Heart left ventricle (tissue), 16 donors: ENCODE measurements at places on chromosomes 5 and 9. TPM values are rescaled to one million over a fixed set of nuclear protein-coding genes. Genes with fewer than 3 reads are reported as not detected.
A peak's percentile ranks its signal among the peaks of the same experiment; 100 is the strongest.

DNA sequence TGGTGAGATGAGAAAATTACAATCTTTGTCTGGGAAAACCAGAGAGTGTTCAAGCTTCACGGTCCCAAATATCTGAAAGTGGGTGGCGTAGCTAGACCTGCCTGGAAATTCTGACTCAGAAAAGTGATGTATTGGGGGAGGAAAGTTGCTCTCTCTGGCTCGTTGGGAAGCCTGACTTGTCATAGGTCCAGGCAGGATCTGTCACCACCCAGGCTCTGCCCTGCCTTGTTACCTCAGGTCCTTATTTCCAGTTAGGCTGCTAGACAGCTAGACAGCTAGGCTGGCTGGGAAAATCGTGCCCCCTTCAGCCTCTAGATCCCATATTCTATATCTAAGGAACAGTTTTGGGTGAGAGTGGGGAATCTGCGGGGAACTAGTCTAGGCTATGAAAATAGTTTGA is 41.0 kb upstream of the HCN1 start:
- DNase-seq = no peak

DNA sequence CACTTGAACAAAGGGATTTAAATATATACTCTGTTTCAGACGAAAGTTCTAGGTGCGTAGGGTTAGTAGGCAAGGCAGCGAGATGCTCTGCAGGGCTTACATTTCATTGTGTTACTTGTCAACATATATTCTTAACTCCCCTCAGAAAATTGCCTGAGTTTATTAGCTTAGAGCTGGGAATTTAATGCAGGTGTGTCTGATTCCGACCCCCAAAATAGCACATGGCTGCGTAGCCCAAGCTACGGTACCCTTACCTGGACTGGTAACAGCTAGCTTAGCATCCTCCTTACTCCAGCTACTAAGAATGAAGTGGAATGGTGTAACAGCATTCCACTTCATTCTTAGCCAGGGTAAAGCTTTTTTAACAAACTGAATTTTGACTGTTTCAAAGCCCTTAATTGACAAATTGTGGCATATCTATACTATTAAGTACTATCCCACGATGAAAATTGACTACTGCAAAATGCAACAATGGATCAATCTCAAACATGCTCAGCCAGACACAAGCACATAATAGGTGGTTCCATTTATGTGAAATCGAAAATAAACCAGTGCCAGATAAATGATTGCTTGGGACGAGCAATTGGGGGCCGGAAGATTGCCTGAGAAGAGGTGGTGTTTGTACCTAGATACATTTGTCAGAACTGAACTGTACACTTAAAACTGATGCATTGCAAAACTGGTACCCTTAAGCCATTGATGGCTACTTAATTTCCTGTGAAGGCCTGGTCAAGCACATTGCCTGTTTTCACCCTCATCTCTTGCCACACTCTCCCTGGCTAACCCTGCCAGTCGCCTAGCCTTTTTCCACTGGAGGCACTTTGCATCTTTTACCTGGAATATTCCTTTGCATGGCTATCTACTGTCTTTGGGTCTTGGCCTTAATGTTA is 3.0 kb upstream of the FGF18 start:
- no peak for DNase-seq

DNA sequence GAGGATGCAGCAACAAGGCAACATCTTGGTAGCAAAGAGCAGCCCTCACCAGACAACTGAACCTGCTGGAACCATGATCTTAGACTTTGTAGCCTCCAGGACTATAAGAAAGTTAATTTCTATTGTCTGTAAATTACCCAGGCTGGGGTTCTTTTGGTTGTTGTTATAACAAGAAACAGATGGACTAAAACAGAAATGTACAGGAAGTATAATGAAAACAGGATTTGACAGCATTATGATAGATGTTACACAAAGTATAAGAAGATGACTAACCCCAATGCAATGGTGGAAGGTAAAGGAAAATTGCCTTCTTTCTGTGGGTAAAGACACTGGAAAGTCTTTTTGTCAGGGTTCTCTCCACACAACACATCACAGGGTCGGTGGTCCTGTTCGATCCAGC is 204.2 kb downstream of the SGCD start:
- no peak for DNase-seq

- peak; percentile 47 for DNase-seq
Measured at GRCh38 chr5:151742870-151743294, 15.5 kb downstream of the ATOX1 start.

- DNase-seq = no peak
Measured at GRCh38 chr5:17154211-17154996, 63.0 kb upstream of the BASP1 start.

- DNase-seq = no peak
Measured at GRCh38 chr5:143801252-143801939, 10.6 kb upstream of the HMHB1 start.

GRCh38 chr9:104747245-104747564 is 278 bp upstream of the NIPSNAP3A start:
- DNase-seq = no peak

GRCh38 chr9:4541281-4541680 is 51.0 kb downstream of the SLC1A1 start:
- DNase-seq = no peak

- DNase-seq = no peak
Measured at GRCh38 chr9:105760053-105760452, 65.7 kb downstream of the TMEM38B start.

DNA sequence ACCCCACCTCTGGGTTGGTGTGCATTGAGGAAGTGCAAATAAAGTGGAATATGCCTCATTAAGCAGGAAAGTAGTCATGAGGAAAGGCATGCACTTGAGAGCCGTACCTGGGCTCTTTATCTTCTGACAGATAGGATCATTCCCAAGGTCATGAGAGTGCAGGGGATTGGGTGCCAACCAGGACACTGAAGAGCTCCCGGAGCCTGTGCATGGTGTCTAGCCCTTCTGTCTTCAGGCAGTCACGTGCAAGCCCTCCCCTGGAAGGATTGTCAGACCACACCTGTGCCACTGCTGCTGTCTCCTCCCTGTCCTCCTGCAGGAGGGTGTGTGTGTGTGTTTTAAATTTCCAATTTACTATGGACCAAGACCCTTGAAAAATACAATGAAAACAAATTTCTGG is 69.6 kb downstream of the PDE8B start:
- DNase-seq = no peak

GRCh38 chr9:3433066-3433465 is 92.7 kb downstream of the RFX3 start:
- no peak for DNase-seq

GRCh38 chr5:130462516-130462915 is 558.3 kb downstream of the CHSY3 start:
- no peak for DNase-seq

TMEM174 gene
- not detected for total RNA-seq

NTRK2 gene
- 4.2 TPM for total RNA-seq

ENTREP1 gene
- total RNA-seq = 23.3 TPM

IGFBPL1 gene
- not detected for total RNA-seq

CDH18 gene
- total RNA-seq = not detected
